Fibroblast of mammary gland (primary cell): ENCODE measurements at places on chromosomes 16 and 17.

DNA sequence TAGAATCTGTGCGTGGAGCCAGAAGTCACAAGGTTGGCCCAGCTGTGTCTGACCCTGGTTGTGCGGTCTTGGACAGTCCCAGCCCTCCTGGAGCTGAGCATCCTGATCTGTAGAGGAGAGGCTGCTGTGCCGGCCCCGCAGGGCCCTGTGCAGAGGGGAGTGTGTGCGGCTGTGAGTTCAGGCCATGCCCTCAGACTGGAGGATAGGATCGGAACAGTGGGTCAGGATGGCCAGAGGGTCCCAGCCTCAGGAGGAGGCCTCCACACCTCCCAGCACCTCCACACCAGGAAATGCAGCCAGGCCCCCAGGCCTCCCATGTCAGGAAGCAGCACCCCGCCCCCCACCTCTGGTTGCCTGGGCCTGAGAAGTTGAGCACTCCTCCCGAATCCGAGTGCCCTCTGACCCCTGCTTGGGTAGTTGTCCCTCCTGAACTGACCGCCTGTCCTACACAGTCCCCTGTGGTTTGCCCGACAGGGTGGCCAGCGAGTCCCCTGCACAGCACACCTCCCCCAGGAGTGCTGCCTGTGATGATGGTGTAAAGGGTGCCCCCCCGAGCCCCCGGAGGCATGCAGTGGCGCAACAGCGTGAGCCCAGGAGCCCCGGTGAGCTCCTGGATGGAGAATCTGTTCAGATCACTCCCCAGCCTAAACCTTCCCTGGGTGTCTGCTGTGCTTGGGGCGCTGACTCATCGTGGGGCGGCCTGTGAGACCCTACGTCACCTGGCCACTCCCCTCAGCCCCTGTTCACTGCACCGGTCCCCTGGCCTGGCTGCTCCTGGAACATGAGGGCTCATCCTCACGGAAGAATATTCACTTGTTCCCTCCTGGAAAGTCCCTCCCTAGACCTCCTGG, 285.2 kb downstream of the SEC14L1 start:
- DNase-seq, result peak; percentile 92

DNA sequence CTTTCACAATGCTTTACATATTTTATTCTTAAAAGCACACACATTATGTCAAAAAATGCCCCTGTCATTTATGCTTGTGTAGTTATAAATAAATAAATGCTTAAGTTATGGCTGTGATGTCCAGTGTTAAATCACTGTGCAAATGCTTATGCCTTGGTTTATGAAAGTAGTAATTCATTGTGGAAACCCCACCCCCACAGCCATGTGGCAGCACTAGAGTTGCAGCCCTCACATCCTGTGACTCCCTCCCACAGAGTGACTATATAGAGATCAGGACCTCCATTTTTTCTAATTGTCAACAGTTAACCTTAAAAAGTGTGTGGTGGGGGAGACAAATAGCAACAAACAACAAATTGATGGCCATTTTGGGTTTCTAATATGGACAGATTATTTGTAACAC, 2.4 kb downstream of the SKAP1 start:
- no peak for DNase-seq

- DNase-seq, result no peak
Measured at GRCh38 chr17:9105068-9105868, 84.0 kb downstream of the NTN1 start.

DNA sequence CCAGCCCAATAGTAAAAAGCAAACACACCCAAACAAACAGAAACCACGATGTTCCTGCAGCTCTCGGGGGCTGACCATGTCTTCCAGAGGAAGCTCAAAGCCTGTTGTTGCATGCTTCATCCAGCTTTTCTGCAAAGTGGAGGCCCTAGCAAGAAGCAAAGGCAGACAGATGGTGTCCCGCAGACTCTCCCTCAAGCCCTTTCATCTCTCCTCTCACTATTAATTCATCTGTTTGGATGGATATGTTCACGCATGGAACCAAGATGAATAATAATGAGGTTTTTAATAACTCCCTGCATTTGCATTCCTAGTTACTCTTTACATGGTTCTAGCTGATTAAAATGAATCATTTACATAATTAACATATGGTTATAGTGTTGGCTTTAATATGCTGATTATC, 36.6 kb downstream of the RBFOX1 start:
- DNase-seq, result no peak

DNA sequence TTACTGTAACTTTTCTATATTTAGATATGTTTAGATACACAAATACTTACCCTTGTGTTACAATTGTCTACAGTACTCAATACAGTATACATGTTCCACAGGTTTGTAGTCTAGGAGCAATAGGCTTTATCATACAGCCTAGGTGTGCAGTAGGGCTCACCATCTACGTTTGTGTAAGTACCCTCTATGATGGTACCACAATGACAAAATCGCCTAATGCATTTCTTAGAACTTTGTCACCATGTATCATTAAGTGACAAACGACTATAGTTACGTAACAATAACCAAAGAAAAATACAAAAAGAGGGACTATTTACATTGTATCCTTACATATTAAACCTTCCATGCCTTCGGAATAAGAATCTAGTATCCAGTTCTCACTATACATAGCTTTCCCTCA, 8.0 kb downstream of the STAT5B start:
- DNase-seq, result no peak

DNA sequence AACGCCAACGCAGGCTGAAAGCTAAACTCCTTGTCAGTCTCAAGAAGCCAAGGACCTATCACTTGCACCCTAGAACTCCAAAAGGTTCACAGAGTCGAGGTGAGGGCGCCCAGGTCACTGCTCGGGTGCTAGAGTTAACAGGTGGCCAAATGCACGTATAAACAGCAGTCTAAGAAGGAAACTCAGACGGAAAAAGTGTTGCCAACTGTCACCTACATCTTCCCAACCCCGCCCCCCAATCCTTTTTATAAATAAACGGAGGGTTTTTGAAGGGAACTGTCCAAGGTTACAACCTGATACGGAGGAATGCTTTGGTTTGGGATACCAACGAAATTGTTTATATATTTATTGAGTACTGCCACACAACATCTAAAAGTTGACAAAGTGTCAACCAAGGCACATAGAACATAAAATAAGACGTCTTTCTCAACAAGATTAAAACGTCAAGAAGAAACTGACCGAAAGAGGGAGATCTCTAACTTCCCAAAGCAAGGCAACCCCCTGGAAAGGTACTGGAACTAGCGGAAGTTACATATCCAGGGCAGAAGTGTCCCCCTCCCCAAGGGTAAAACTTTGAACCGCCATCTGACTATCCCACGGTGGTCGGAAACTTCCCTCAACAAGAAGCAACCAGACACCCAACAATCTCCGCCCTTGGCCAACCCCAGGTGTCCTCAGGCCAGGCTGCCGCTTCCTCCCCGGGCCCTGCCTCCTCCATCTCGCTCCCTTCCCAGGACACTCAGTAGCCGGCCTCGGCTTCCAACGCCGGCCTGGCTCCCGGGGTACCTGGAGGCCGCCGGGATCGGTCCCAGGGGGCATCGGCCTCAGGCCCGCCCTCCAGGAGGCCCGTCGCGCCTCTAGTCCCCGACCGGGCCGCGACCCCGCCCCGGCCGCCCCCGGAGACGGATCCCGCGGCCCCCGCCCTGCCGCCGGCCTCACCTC, 982 bp downstream of the SPAG9 start:
- peak; percentile 54 for DNase-seq
